ENCODE measurements at places on chromosomes 13 and 19.

GRCh38 chr13:86974995-86975328, 696.2 kb upstream of the SLITRK5 start:
- DNase-seq: no peak

DNA sequence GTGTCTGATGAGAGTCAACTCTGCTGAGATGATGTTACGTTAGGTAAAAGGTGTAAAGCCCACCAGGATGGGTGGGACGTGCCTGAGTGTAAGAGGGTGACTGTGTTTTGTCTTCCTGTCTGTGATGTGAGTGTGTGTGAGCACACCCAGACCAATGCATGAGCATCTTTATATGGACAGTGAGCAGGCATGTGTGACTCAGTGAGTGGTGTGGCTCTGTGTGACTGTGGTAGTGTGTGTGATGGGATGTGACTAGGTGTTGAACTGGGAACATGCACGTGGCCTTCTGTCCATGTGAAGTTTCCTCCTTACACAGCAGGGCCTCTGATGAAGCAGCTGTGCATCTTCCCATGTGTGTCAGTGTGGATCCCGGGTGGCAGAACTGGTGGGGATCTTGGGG, 17.8 kb upstream of the LGALS16 start:
- DNase-seq: no peak

DNA sequence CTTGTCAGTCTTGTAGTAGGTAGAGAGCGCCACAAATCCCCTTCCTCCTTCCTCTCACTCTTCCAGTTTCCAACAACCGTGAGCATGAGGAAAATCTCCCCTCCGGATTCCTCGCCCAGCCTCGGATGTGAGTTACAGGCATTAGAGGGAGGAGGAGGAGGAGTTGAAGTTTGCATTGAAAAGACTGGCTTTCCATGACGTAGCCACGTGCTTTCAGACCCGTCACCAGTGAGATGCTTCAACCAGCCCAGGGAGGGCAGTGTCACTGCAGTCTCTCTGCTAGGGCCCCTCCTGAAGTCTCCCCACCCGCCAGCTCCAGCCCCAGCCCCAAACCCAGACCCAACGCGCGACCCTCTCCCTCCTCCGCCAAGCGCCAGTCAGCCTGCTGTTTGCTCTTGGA, 442 bp upstream of the FGF14 start:
- DNase-seq: no peak

DNA sequence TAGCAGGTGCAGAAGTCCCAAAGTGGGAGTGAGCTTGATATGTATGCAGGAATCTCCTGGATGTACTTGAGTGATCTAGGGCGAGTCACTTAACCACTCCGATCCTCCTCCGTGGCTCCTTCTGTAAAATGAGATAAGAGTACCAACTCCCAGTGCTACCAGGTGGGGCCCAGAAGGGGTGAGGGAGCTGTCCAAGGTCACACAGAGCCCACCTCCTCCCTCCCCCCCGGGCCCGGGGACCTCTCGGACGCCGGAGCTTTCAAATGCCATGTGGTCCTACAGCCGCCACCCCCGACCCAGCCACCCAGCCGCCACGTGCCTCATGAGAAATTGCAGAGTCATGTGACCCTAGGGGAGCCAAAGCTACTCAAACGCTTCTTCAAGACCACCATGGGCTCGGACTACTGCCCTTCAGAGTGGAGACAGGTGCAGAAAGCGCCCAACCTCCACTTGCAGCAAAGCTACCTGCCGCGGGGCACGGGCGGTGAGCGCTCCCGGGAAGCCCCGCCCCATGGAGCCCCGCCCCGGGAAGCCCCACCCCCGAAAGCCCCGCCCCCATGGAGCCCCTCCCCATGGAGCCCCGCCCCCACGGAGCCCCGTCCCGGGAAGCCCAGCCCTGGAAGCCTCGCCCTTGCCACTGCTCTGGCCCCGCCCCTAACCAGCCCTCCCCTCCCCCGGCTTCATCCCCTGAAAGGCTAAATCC, 10.1 kb upstream of the ZNF358 start:
- DNase-seq: peak; percentile 62
